Gastroesophageal sphincter (tissue), 4 donors: ENCODE measurements at places on chromosomes 3 and 15.

- ATAC-seq = no peak
- H3K27me3 ChIP-seq = peaks cover 15% of the 10 kb centered on the region
- H3K27ac ChIP-seq = no peak overlapping the region
These were observed 20.8 kb upstream of the TRA2B start for GRCh38 chr3:185958626-185959025.

GRCh38 chr3:152835601-152836102, 721 bp downstream of the P2RY1 start:
- peak overlapping the region; percentile 72 for H3K4me3 ChIP-seq
- H3K27ac ChIP-seq = peak overlapping the region; percentile 62
- H3K4me1 ChIP-seq = peaks cover 17% of the 10 kb centered on the region
- H3K36me3 ChIP-seq = no peaks in the 10 kb centered on the region

- no peak overlapping the region for H3K27ac ChIP-seq
- no peaks in the 10 kb centered on the region for H3K36me3 ChIP-seq
- H3K27me3 ChIP-seq = no peaks in the 10 kb centered on the region
- no peak overlapping the region for H3K4me3 ChIP-seq
- ATAC-seq = no peak
These were observed 44.8 kb upstream of the SNTN start for GRCh38 chr3:63607716-63608115.

GRCh38 chr3:180693656-180694055, 14.4 kb upstream of the CCDC39 start:
- H3K27ac ChIP-seq = no peak overlapping the region
- H3K4me3 ChIP-seq = no peak overlapping the region
- no peaks in the 10 kb centered on the region for H3K4me1 ChIP-seq
- no peak for ATAC-seq
- peaks cover 9% of the 10 kb centered on the region for H3K27me3 ChIP-seq

GRCh38 chr15:35519541-35520149, 26.3 kb downstream of the DPH6 start:
- no peak overlapping the region for H3K27ac ChIP-seq
- no peak for ATAC-seq
- no peak overlapping the region for H3K4me3 ChIP-seq
- H3K36me3 ChIP-seq = no peaks in the 10 kb centered on the region

GRCh38 chr3:50164984-50165909, 10.1 kb downstream of the SEMA3F start:
- H3K27me3 ChIP-seq = no peaks in the 10 kb centered on the region
- H3K36me3 ChIP-seq = no peaks in the 10 kb centered on the region
- H3K4me3 ChIP-seq = no peak overlapping the region
- peaks cover 96% of the 10 kb centered on the region for H3K4me1 ChIP-seq
- ATAC-seq = peak; percentile 75

- no peaks in the 10 kb centered on the region for H3K4me1 ChIP-seq
- no peaks in the 10 kb centered on the region for H3K27me3 ChIP-seq
- no peak overlapping the region for H3K4me3 ChIP-seq
- no peak for ATAC-seq
These were observed 1081.5 kb downstream of the PLOD2 start for GRCh38 chr3:145079436-145079835.

- H3K27me3 ChIP-seq = no peaks in the 10 kb centered on the region
- H3K36me3 ChIP-seq = no peaks in the 10 kb centered on the region
- H3K4me1 ChIP-seq = peaks cover 22% of the 10 kb centered on the region
- no peak overlapping the region for H3K4me3 ChIP-seq
- ATAC-seq = no peak
These were observed 163.7 kb downstream of the GREM1 start for GRCh38 chr15:32881528-32881927.

DNA sequence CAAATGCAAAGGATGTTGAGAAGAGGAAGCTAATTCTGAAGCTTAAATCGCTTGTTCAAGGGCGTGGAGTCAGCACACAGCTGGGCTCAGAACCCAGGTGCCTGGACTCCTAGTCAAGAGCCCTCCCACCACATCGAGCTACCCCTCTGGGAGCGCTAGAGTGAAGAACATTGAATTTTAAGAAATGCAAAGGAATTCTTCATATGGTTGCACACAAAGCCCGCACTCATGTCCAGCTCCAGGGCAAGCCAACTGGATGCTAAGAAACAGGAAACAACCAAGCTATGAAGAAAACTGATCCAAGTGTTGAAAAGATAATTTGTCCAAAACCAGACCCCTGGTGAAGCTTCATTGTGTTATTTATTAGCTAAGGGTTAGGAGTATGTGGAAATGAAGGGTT, 122.3 kb downstream of the ALDH1A2 start:
- no peak overlapping the region for H3K27ac ChIP-seq
- no peak overlapping the region for H3K4me3 ChIP-seq
- H3K4me1 ChIP-seq = no peaks in the 10 kb centered on the region
- no peak for ATAC-seq
- H3K27me3 ChIP-seq = peaks cover 9% of the 10 kb centered on the region

- H3K4me1 ChIP-seq = no peaks in the 10 kb centered on the region
- no peak overlapping the region for H3K27ac ChIP-seq
- H3K27me3 ChIP-seq = peaks cover 7% of the 10 kb centered on the region
- no peak for ATAC-seq
- H3K4me3 ChIP-seq = no peak overlapping the region
- H3K36me3 ChIP-seq = no peaks in the 10 kb centered on the region
These were observed 71.1 kb downstream of the MRPL46 start for GRCh38 chr15:88395872-88396781.

DNA sequence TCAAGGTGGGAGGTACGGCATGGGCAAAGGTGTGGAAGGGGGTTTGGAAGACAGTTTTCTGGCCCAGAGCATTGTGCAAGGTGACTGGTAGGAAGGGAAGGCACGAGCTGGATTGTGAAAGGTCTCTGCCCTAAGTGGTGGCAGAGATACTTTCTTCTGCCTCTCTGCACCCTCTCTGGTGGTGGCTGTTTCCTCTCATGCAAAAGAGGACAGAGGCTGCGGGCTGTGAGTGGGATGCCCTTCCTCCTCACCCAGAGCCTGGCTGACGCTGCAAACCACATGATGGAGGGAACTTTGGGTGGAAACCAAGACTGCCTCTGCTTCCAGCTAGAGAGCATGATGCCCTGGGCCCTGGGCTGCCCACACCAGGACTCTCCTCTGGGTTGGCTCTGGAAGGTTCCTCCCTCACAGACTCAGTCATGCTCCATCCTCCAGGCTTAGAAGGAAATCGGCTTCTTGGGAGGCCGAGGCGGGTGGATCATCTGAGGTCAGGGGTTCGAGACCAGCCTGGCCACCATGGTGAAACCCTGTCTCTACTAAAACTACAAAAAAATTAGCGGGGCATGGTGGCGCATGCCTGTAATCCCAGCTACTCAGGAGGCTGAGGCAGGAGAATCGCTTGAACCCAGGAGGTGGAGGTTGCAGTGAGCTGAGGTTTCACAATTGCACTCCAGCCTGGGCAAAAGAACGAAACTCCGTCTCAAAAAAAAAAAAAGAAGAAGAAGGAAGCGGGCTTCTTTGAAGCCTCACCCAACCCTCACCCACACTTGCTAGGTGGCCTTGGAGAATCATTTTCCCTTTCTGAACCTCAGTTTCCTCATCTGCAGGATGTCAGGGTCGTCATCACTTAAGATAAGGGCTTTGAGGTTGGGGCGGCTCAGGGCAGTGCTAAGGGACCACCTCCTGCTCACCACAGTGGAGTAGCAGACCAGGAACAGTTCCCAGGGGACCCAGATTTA, 8.3 kb downstream of the PSTPIP1 start:
- no peak overlapping the region for H3K4me3 ChIP-seq
- no peaks in the 10 kb centered on the region for H3K27me3 ChIP-seq
- no peaks in the 10 kb centered on the region for H3K4me1 ChIP-seq
- H3K27ac ChIP-seq = peak overlapping the region; percentile 37
- no peaks in the 10 kb centered on the region for H3K36me3 ChIP-seq
- peak; percentile 57 for ATAC-seq

DNA sequence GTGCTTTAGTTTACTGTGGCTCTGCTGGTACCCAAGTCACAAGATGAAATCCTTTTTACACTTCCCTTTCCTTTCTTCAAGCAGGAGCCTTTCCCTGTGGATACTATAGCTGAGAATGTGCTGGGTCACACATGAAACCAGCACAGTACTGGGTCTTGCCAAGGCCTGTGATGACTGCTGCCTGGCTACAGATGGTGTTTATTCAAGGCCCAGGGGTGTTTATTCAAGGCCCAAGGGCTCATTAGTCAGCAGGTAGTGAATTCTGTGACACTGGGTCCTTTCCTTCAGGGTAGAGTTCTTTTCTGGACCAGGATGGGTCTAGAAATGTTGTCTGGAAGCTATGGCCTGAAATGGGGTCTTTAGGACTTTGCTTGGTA, 99.4 kb downstream of the SH3GL3 start:
- no peaks in the 10 kb centered on the region for H3K27me3 ChIP-seq
- no peaks in the 10 kb centered on the region for H3K4me1 ChIP-seq
- no peak overlapping the region for H3K4me3 ChIP-seq

- H3K27ac ChIP-seq = no peak overlapping the region
- no peaks in the 10 kb centered on the region for H3K27me3 ChIP-seq
- H3K36me3 ChIP-seq = no peaks in the 10 kb centered on the region
- no peak overlapping the region for H3K4me3 ChIP-seq
- no peak for ATAC-seq
These were observed 13.0 kb downstream of the P2RY12 start for GRCh38 chr3:151371526-151371925.

GRCh38 chr3:100852840-100853239, 140.4 kb downstream of the ABI3BP start:
- no peaks in the 10 kb centered on the region for H3K36me3 ChIP-seq
- H3K4me1 ChIP-seq = no peaks in the 10 kb centered on the region
- ATAC-seq = no peak
- H3K27me3 ChIP-seq = no peaks in the 10 kb centered on the region
- no peak overlapping the region for H3K4me3 ChIP-seq
- H3K27ac ChIP-seq = no peak overlapping the region

GRCh38 chr3:183073839-183074238, 25.5 kb downstream of the MCCC1 start:
- no peak overlapping the region for H3K27ac ChIP-seq
- ATAC-seq = no peak
- peaks cover 47% of the 10 kb centered on the region for H3K36me3 ChIP-seq
- no peaks in the 10 kb centered on the region for H3K27me3 ChIP-seq
- H3K4me1 ChIP-seq = no peaks in the 10 kb centered on the region
- H3K4me3 ChIP-seq = no peak overlapping the region

DNA sequence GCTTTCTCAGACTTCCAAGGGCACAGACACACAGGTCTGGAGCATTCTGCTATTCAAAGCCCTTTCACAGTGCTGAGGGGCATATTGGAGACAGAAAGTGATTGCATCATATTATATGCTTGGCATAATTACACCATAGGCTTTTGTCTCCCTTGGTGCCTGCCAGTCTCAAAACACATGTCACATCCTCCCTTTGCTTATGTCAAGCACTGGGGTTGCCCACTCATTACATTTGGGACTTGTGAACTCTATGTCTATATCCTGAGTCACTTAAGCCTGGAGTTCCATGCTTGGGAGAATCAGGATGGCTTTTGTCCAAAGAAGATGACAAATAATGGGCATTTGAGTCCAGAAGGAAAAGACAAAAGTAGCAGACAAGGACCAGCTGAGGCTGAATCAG, 12.3 kb upstream of the PDZRN3 start:
- ATAC-seq = no peak
- no peak overlapping the region for H3K27ac ChIP-seq
- no peaks in the 10 kb centered on the region for H3K4me1 ChIP-seq
- H3K36me3 ChIP-seq = no peaks in the 10 kb centered on the region
- no peak overlapping the region for H3K4me3 ChIP-seq

DNA sequence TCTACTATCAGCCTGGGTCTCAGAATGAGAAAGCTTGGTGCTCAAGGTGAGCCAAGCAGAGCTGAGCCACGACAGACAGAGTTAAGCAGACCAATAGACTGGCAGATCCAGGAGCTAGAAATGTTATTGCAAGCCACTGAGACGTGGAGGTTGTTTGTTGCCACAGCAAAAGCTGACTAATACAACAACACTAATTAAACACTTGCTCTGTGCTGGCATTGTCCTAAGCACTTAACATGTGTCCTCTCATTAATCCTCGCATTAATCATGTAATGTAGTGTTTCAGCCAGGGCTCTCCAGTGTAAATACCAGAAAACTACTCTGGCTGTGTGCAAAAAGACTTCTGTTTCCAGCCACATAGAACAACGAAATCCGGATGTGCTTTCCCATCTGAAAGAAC, 11.6 kb upstream of the SPSB4 start:
- H3K36me3 ChIP-seq = no peaks in the 10 kb centered on the region
- no peak overlapping the region for H3K27ac ChIP-seq
- no peaks in the 10 kb centered on the region for H3K27me3 ChIP-seq
- no peak overlapping the region for H3K4me3 ChIP-seq
- ATAC-seq = no peak
- H3K4me1 ChIP-seq = no peaks in the 10 kb centered on the region

GRCh38 chr15:83178390-83178789, 29.2 kb downstream of the HDGFL3 start:
- no peaks in the 10 kb centered on the region for H3K36me3 ChIP-seq
- no peak overlapping the region for H3K4me3 ChIP-seq

- no peaks in the 10 kb centered on the region for H3K36me3 ChIP-seq
- H3K27ac ChIP-seq = no peak overlapping the region
- peaks cover 18% of the 10 kb centered on the region for H3K27me3 ChIP-seq
These were observed 171.9 kb downstream of the SYNPR start for GRCh38 chr3:63450023-63450422.

- no peak overlapping the region for H3K27ac ChIP-seq
- ATAC-seq = peak; percentile 43
- no peak overlapping the region for H3K4me3 ChIP-seq
- H3K36me3 ChIP-seq = no peaks in the 10 kb centered on the region
These were observed 46.2 kb downstream of the DENND6A start for GRCh38 chr3:57646723-57647122.

DNA sequence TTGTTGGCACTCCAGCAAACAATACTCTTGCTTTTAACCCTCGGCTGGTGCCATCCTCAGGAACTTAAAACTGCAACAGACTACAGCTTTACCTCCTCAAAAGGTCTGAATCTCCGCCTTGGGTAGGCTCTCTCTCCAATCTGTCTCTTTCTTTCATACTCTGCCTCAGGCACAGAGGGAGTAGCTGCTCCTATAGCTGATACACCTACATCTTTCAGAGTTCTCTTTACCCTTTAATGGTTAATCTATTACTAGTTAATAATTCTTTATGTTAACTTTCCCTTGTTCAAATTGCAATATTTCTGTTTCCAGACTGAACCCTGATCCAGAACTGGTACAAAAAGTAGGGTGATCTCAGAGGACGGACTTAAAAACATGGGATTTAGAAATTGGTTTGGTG, 66.2 kb downstream of the MAP4 start:
- no peak overlapping the region for H3K27ac ChIP-seq
- no peaks in the 10 kb centered on the region for H3K27me3 ChIP-seq
- no peaks in the 10 kb centered on the region for H3K36me3 ChIP-seq
- no peaks in the 10 kb centered on the region for H3K4me1 ChIP-seq
